ENCODE measurements at places on chromosomes 11 and 22.

DNA sequence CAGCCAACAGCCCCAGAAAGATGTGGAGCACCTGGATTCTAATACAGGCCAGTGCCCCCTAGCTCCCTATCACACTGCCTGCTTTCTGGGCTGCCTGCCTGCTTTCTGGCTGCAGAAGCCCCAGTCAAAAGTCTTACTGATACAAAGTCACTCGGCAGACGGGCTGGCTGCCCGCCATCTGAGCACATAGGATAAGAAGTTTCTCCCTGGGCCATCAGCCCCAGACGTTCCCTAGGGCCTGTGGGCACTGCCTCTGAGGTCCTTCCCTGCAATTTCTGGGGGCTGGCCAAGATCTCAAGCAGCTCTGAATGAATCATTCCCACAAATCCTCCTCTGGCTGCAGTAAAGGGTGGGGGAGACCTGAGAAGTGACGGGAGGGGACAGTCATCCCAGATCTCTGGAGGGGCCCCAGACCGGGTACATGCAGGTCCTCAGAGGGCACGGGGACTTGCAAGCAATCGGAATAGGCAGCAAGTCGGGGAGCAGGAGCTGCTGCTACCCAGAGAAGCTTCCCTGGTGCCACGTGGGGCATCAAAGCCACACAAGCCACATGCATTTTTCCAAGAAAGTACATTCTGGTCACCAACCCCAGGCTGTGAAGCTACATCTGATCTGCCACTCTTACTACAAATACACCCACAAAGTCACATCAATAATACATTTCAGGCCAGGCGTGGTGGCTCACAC, 4.7 kb downstream of the TPST2 start:
- DNase-seq = peak; percentile 98

DNA sequence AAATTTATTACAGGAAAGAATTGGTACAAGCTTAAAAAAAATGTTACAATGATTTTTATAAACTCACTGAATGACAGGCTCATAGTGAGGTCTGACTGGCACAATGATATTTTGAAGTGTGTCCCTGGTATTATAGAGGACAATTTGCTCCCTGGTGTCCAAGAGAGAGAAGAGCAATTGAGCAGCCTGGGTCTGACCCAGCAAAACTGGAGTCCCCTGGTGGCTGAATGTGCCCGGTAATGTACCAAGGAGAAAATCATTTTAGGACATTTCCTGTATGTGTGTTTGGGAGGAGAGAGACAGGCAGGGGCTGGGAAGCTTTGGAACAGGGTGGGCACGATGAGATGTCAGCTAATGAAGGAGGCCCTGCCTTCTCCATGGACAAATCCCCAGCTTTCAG, 125.3 kb downstream of the APOL5 start:
- DNase-seq = peak; percentile 67

GRCh38 chr11:112498701-112499100, 238.0 kb upstream of the PLET1 start:
- peak; percentile 55 for DNase-seq

DNA sequence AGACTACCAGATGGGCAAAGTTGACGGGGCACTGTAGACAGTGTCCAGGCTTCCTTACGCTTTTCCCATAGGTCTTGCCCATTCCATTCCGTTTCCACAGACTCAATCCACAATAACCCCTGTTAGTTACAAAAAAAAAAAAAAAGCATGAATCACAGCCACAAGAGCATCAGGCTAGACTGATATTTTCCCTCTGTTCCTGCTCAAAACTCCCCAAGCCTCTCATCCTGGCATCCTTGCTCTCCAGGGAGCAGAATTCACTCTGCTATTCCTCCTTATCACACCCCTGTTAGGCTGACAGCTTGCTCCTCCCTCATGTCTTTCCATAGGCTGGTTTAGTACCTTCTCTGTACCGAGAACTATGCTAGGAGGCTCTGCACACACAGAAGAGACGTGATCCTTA, 42.2 kb downstream of the TMEM123 start:
- peak; percentile 24 for DNase-seq

GRCh38 chr11:37497326-37497725, 899.3 kb upstream of the RAG2 start:
- no peak for DNase-seq

DNA sequence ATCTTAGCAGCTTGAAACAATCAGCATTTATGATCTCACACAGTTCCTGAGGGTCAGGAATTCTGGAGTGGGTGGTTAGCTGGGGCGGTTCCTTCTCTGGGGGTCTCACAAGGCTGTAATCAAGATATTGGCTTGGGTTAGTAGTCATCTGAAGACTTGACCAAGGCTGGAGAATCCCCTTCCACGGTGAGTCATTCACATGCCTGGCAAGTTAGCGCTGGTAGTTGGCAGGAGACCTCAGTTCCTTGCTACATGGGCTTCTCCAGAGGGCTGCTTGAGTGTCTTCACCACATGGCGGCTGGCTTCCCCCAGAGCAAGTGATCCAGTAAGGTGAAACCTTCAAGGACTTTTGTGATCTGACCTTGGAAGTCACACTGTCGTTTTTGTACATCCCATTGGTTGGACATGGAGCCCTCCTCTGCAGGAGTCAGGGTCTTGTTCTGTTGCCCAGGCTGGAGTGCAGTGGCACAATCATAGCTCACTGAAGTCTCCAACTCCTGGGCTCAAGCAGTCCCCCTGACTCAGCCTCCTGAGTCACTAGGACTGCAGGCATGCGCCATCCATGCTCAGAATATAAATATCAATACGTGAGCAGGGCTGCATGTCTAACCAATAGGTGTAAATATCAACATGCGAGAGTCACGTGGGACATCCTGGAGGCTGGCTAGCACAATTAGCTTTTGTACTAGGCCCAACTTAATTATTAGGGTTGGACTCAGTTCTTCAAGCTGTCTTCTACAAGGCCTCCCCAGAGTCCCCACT, 7.2 kb upstream of the NIPSNAP1 start:
- DNase-seq = peak; percentile 94

GRCh38 chr11:134337051-134337450, 5.3 kb downstream of the GLB1L2 start:
- DNase-seq = no peak
